Motor neuron (in vitro differentiated cells): ENCODE measurements at places on chromosomes 16 and 17. TPM values are rescaled to one million over a fixed set of nuclear protein-coding genes. Genes with fewer than 3 reads are reported as not detected.

MMP28 gene
- total RNA-seq, result 0.09 and 0.63 TPM in 2 replicates

STH gene
- total RNA-seq, result not detected in 2 replicates

CDH11 gene
- total RNA-seq, result 18.0 and 18.8 TPM in 2 replicates

ZNF469 gene
- 0.92 and 1.0 TPM in 2 replicates for total RNA-seq

SPATA22 gene
- 0.63 TPM in 1 of 2 replicates, not detected in the other for total RNA-seq

TERF2IP gene
- total RNA-seq, result 204 and 212 TPM in 2 replicates

PRR35 gene
- 0.05 TPM in 1 of 2 replicates, not detected in the other for total RNA-seq

ITGAL gene
- total RNA-seq, result 1.1 and 1.7 TPM in 2 replicates
